ENCODE measurements at places on chromosomes 4 and X.

GRCh38 chr4:47143261-47143660, 111.9 kb downstream of the GABRB1 start:
- DNase-seq: no peak

GRCh38 chrX:118634336-118634735, 93.1 kb upstream of the IL13RA1 start:
- no peak for DNase-seq

DNA sequence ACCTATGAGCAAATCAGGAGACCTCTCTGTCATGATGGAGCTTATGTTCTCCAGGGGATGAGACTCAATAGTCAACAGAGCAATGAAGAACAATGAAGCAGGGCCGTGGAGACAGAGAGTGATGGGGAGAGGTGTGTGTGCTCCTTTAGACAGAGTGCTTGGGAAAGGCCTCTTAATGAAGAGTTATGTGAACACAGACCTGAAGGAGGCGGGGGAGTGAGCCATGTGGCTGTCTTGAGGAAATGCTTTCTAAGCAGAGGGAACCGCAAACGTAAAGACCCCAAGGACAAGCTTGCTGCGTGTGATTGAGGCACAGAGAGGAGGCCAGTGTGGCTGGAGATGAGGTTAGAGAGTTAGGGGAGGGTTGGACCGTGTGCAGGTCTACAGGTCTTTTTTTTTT, 53.1 kb downstream of the CHRNA9 start:
- no peak for DNase-seq

DNA sequence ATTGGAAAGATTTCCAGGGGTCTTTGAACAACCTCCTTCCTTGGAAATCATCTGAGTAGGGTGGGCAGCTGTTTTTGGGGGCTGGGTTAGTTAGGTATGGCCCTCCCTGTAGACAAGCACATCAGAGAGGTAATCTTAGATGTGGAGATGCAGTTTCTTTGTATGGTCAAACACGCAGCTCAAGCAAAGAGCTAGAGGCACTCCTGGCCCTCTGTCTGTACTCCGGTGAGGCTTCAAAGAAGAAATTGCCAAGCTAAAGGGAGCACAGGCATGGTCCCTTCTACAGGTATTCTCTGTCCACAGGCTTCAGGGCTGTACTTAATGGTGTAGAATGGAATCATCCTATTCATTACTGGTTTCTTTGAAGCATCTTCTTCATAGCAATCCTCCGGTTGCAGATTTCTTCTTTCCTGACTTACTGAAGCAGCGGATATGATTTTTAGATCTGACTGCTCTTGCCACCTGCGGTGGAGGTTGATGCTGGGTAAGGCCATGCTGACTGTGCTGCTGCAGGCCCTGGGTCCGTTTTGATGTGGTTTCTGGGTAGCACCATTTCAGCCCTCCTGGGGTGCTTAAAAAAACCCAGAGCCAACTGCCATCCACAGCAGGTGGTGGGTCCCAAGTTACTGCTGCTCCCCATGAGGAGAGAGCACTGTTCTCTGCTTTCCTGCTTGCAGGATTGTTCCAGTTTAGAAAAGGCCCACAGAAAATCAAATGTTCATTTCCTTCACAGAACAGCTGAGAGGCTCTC, 318.9 kb upstream of the GATB start:
- no peak for DNase-seq

- no peak for DNase-seq
These were observed 117.4 kb upstream of the MAP9 start for GRCh38 chr4:155494037-155494718.

GRCh38 chrX:85108165-85108564, 104.5 kb downstream of the APOOL start:
- no peak for DNase-seq

- no peak for DNase-seq
These were observed 70.6 kb downstream of the MAGEC2 start for GRCh38 chrX:142134533-142134932.

DNA sequence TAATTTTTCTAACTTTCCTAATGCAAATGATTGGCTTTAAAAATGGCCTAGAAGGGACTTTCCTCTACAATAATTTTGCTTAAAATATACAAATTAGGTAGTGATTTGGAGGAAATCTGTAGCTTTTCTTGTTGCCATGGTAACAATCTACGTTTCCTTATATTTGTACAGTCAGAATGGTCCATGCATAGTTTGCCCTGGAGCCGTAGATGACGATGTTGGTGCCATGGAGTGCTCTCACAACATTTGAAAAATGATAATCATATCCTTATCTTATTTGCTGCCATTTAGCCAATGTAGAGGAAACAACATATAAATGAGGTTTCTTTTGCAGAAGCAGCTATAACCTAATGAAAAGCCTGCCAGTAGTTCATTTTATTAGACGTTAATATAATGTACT, 89.0 kb upstream of the NMU start:
- no peak for DNase-seq

- no peak for DNase-seq
These were observed 35.2 kb upstream of the CCNG2 start for GRCh38 chr4:77121736-77122240.

DNA sequence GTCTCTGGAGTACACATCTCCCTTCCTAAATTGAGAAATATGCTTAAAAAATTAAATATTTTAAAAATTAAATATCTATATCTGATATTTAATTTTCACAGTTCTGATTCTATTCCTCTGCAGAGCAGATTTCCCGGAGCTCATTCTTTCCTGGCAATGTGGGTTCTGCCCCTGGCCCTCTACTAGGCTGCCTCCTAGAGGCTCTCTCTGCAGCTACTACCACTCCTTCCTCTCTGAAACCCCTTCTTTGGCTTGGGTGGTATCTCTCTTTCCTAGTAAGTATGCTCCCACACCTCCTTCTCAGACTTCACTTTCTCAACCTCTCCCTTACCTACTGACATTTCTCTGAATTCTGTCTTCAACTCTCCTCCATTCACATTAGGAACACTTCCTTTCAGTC, 45.3 kb downstream of the RPGR start:
- no peak for DNase-seq

GRCh38 chrX:154980330-154981115, 42.0 kb downstream of the F8 start:
- DNase-seq: peak; percentile 83

GRCh38 chrX:115958687-115959359, 211.7 kb upstream of the AGTR2 start:
- DNase-seq: no peak

Measured in inflammatory macrophage (primary cell).